Pulmonary artery endothelial cell (primary cell): ENCODE measurements at places on chromosomes 7 and 10. TPM values are rescaled to one million over a fixed set of nuclear protein-coding genes. Genes with fewer than 3 reads are reported as not detected.

PRSS37 gene
- total RNA-seq, result not detected in 2 replicates

TES gene
- 94.1 and 106 TPM in 2 replicates for total RNA-seq

GIMAP4 gene
- total RNA-seq, result 60.1 and 63.4 TPM in 2 replicates

GTF2IRD1 gene
- total RNA-seq, result 5.4 and 6.7 TPM in 2 replicates

ECHS1 gene
- 60.3 and 63.4 TPM in 2 replicates for total RNA-seq

ENTPD1 gene
- 5.7 and 6.4 TPM in 2 replicates for total RNA-seq

NUDCD3 gene
- 114 and 151 TPM in 2 replicates for total RNA-seq

CYP26C1 gene
- 0.33 and 0.56 TPM in 2 replicates for total RNA-seq

CABCOCO1 gene
- 0.33 TPM in 1 of 2 replicates, not detected in the other for total RNA-seq

FHIP2A gene
- total RNA-seq, result 19.0 and 19.9 TPM in 2 replicates

LRRC4 gene
- 0.40 and 0.99 TPM in 2 replicates for total RNA-seq

CPA2 gene
- not detected in 2 replicates for total RNA-seq

SORCS1 gene
- not detected in 2 replicates for total RNA-seq

DBF4 gene
- total RNA-seq, result 23.7 and 40.1 TPM in 2 replicates
